ENCODE measurements at places on chromosomes 7 and 10.

GRCh38 chr7:171912-172515 lies 20.4 kb upstream of the FAM20C start:
- DNase-seq: no peak

DNA sequence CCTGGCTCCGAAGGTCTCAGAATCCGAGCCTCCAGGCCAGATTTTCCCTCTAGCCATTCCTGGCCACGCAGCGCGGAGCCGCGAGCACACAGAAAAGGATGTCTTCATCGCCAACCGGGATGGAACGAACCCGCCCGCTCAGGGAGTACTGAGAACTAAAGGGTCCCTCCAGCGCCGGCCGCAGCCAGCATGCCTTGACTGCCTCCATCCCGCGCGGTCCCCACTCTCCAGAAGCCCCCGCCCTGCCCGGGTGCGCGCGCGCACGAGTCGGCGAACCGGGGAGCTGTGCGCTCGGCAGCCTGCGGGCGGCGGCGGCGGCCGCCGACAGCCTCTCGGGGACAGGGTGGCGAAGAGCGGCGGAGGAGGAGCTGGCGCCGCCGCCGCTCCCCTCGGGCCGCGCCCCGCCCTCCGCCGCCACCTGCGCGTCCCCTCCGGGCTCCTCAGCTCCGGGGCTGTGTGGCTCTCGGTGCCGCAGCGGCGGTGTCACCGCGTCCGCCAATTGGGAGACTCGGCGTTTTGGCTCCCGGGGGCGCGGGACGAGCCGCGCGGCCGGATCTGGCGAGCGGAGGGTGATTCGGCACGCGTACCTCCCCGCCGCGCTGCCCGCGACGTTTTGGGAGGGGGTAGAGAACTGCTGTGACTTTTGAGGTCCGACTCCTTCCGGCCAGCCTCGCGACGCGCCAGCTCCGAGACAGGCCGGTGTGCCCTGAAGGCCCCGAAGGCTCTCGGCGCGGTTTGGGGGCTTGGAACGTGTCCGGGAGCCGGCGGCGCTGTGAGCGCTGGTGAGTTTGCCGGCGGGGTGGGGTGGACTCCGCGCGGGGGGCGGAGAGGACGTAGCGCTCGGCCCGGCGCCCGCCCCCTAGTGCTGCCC lies 453 bp upstream of the GALNT17 start:
- no peak for DNase-seq

- DNase-seq: no peak
These were observed 1.3 kb downstream of the ZNF775 start for GRCh38 chr7:150380463-150380862.

DNA sequence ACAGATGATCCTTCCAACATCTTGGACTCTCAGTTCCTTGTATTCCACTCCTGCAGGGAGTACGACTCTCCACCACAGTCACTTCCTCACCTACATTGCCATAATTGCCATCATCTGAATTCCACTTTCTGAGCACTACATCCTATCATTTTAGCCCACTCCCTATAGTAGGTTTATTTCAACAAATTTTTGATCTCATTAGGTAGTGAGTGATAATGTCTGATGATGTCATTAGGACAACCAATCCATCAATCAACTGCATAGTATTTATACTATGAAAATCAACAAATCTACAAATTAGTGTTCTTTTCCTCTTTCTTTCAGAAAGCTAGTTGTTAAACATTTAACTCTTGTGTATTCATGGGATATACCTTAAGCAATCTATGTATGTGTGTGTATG lies 13.7 kb upstream of the TRA2A start:
- no peak for DNase-seq

- no peak for DNase-seq
These were observed 171.1 kb upstream of the LYZL1 start for GRCh38 chr10:29117781-29118180.

GRCh38 chr7:105306298-105306748 lies 82.4 kb downstream of the SRPK2 start:
- DNase-seq: no peak

- no peak for DNase-seq
These were observed 7.6 kb downstream of the ASB15 start for GRCh38 chr7:123608991-123609882.

DNA sequence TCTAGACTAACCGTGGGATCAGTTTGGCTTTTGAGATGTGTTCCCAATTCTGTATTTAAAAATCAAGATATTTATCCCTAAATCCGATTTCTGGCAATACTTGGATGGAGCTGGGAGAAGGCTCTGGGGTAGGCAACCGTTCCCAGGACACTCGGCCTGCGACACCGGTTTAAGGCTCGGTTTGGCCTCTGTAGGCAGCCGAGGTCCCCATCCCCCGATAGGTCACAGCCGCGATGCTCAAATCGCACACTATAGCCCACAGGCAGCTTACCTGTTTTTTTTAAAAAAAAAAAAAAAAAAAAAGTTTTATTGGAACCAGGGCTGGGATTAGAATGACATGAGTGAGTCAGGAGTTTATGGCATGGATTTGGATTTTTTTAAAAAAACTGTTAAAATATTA lies 729 bp upstream of the TAF3 start:
- DNase-seq: no peak

DNA sequence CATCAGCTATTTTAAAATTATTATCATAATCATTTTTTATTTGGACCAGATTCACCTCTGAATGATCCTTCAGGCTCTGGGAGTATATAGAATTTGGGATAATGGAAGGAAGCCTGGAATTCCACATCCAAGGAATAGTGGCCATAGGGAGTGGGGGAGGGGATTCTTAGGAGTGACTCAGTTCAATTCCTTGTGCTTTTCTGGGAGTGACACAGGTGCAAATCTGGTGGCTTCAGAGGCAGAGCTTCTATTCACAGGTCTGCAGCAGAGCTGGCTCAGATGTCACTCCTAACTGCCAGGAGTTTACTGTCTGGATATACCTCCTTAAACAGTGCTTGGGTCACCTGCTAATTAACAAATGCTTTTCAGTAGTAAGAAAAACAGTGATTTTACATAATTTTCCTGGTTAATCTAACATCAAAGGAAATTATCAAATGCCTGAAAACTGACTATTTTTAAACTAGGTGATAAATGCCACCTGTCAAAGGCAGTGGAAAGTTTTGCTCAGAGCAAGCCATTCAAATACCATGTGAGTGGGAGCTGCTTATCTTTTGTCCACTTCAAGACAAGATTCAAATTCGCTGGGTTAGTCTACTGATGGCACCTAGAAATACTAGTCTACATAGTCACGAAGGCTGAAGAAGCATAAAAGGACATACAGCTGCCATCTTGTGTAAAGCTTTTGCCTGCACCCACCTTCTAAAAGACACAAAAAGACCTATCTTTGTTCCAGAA lies 106.7 kb upstream of the LAMB4 start:
- no peak for DNase-seq

GRCh38 chr7:45140827-45141226 lies 16.8 kb upstream of the RAMP3 start:
- peak; percentile 40 for DNase-seq

GRCh38 chr10:122474131-122474818 lies 12.9 kb downstream of the HTRA1 start:
- no peak for DNase-seq

GRCh38 chr10:69572159-69573055 lies 815 bp downstream of the NEUROG3 start:
- DNase-seq: no peak

DNA sequence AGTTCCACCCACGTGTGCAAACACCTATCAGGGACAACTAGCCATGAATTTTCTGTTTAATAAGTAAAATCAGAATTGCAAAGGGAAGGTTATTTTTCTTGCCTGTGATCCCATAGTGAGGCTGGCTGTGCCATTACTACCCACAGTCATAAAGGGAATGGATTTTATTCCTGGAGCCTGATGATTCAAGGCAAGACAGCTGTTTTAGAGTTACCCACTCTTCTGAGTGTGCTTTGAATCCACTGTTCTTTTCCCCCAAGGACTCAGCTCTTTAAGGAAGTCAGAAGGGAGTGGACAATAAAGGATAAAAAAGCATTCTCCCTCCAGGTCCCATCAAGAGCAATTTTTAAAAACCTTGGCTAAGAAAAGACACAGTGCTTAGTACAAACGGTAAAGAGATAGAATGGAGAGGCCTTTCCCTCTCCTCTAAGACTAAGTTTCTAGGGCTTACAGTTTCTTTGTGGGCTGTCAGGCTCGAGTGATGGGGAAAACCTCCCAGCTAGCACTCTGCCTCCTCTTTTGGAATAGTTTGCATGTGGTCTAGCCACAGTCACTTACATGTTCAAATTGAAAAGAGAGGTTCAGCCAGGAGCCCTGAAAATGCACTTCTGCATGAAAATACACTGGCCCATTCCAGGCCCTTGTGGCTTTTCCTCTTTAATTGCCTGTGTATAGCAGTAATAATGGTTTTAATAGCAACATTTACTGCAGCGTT lies 5.1 kb upstream of the LRRC4 start:
- no peak for DNase-seq

DNA sequence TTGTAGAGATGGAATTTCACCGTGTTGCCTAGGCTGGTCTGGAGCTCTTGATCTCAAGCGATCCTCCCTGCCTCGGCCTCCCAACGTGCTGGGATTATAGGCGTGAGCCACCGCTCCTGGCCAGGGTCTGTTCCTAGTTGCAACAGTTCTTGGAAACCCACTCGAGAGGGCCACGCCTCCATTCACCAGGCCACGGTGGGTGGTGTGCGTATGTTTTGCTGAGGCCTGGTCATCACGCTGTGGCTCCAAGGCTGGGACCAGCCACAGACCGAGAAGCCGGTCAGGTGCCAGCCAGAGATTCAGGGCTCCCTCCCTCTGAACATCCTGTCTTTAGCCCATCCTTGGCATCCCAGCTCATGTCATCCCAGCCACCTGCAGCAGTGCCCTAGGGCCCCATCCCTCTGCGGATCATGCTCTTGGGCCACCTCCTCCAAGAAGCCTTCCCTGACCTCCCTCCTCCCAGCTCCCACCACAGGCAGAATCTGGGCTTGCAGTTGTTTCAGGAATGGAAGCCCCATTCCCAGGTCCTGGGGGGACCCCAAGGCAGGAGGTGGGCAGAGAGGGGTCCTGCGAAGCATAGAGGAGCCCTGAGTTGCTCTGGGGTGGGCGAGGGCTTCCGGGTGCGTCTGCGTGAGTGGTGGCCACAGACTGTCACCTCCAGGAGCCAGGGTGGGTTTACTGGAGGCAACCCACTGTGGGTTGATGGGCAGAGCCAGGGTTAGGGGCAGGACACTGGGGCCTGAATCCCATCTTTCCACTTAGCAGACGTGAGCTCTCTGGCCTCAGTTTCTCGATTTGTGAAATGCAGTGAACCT lies 5.2 kb downstream of the LAT2 start:
- DNase-seq: no peak

- no peak for DNase-seq
These were observed 209.0 kb downstream of the DIP2C start for GRCh38 chr10:480498-480927.

DNA sequence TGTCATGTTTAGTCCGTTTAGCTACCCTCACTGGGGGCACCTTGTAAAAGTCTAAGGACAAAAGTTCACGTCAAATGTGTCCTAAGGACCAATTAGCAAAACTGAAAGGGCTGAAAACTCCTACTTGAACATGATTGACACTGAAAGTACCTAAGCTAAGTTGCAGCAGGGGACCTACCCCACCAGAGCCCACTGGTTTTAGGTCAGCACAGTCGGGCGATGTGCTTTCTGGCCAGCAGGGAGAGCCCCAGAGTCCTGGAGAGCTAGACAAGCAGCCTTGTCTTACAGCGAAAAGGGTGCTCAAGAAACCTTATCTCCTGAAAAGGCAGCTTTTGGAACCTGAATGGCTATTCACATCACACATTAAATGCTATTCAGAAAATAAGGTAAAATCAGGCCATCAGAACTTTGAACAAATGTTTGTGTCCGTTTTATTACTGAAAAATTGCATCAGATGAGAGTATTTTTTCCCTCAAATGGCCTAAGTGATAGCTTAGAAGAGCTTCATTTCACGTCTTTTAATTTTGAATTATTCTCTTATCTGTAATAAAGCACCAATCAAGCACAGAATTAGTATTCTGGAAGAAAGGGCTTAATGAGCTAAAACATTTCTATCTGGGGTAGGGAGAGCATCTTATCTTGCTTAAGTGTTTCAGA lies 52.2 kb upstream of the MKI67 start:
- no peak for DNase-seq

GRCh38 chr7:139602143-139602722 lies 78.7 kb downstream of the CLEC2L start:
- DNase-seq: no peak

DNA sequence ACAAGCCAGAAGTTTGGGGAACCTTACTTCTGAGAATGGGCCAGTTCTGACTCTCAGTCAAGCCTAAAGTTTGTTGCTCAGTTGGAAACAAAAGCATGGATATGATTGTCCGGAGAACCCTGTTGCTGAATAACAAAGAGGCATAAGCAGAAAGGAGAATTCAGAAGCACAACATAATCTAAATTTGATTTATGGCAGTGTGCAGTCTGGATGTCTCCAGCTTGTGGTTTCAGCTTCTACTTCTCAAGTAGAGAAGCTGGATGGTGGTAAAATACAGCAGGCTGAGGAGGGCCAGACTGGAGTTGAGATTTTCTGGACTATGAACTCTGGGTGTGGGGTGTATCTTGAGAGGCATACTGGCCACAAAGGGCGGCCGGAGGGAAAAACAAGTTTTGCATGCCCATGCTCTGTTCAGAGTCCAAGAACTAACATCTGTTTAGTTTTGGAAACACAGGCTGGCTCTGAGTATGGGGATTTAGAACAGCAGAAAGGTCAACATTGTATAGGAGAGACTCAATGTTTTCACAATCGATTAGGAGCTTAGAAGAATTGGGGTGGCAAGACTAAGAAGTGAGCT lies 592.9 kb downstream of the CNTNAP2 start:
- no peak for DNase-seq

DNA sequence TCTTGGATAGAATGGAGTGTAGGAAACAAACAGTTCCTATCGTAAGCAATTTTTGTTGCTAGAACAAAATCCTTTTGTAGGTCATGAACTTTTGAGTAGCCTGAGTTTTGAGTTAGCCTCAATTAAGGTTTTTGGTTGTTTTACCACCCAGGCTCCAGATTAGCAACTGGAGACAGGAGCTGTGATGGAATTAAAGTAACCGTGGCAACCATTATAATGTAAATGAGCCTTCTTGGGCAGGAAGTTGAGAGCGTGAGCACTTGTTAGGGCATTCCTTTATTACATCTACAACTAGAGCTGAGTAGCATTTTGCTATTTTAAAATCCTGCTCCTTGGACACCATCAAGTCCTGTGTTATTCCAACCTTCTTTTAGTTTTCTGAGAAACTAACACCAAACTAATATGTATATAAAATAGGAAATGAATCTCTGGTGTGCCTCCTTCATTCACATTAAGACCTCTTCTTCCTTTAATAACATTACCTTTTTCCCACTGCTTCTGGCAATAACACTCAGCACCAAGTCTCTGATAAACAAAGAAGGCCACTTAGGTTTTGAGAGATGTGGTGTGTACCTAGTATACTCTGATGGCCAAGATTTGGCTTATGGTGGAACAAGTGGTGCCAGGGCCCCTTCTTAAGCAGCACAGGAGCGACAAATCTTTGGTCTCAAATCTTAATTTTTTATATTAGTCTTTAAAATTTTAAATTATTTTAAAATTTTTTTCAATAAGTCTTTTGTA lies 34.0 kb downstream of the AHCYL2 start:
- no peak for DNase-seq
